ENCODE measurements at places on chromosomes 5 and 9.

DNA sequence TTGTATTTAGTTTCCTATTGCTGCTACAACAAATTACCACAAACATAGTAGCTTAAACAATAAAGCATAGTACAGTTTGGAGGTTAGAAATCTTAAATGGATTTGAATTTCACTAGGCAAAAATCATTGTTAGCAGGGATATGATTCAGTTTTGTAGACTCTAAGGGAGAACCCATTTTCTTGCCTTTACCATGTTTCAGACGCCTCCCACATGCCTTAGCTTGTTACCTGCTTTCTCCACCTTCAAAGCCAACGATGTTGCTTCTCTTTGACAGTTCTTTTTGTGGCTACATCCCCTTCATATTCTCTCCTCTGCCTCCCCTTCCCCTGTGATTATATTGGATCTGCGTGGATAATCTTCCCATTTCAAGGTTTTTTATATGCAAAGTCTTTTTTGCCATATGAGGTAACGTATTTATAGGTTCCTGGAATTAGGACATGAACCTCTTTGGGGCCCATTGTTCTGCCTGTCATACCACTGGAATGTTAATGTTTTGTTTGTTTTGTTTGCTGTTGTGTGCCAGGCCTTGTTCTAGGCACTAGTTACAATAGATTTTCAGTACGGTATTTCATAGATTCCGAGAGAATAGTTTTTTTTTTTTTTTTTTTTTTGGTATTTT, 54.1 kb downstream of the UHRF2 start:
- DNase-seq, result no peak

- no peak for DNase-seq
Measured at GRCh38 chr5:158769696-158770095, 330.0 kb downstream of the EBF1 start.

DNA sequence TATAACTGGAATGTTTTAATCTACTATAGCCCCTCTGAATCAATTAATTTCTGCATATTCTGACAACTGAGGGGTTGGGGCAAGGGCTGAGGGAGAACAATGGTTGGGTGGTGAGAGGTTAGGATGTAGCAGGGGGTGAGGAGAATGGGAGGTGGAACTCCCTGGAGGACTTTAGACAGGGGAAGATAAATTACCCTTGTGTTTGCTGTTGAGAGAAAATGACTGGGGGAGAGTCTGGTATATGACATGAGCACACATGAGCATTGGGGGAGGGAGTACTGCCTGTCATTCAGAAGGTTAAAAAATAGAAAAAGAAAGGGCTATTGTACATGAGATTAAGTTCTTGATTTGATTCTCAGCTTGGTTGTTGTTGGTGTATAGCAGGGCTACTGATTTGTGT, 37.2 kb upstream of the PAPPA start:
- DNase-seq, result no peak

DNA sequence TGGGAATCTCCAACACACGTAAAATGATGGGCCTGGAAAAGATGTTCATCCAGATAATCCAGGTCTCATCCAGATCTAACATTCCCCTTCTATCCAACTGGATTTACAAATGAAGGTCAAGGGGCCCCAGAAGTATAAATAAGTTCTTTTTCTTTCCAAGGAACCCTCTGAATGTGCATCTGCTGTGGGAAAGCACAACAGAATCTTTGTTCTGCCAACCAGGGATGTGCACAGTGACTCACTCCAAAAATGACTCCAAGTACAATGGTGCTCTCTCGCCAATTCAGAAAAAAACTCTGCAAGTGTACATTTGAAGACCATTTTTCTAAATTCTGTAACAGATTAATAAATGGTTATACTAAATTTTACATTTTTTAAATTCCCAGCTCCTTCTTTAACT, 12.4 kb downstream of the RAPGEF6 start:
- DNase-seq, result no peak

DNA sequence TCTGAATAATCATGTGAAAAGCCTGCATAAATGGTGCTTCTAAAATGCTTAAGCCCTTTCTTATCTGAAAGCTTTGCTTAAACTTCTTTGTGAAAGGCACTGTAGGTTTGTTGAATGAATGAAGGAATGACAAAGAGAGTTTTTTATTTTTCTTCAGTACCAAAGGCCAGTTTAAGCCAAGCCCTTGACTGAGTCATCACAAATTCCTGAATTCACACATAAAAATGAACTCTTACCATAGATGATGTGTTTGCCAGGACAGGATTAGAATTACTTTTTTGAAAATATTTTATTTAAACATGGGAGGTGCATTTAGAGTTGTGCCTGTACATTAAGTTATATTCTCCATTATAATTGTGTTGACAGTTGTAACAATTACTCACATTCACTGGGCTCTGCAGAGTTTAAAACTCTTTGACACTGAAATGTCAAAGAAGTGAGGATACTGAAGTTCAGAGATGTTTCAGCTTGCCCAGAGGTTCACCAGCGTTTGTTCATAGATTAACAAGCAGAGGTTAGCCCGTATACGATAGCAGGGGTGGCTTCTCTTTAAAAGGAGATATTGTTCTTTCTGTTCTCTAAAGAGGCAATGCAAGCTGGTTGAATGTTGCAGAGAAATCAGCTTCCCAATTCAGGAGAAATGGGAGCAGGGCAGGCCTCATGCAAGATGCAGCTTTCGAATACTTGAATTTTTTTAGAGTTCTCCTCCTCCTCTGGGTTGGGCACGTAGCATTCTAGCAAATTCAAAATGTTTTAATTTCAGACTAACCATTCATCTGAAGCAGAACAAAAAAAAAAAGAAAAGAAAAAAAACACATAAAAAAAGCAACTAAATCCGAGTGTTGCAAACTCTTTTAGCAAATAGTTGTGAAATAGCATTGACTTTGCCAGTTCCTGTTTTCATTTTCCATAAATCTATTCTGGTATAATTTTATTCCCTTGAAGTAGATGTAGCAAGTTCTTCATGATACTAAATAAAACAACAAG, 358.7 kb upstream of the KLF4 start:
- peak; percentile 11 for DNase-seq
